ENCODE measurements at places on chromosomes 1 and 21.
A peak's percentile ranks its signal among the peaks of the same experiment; 100 is the strongest.

DNA sequence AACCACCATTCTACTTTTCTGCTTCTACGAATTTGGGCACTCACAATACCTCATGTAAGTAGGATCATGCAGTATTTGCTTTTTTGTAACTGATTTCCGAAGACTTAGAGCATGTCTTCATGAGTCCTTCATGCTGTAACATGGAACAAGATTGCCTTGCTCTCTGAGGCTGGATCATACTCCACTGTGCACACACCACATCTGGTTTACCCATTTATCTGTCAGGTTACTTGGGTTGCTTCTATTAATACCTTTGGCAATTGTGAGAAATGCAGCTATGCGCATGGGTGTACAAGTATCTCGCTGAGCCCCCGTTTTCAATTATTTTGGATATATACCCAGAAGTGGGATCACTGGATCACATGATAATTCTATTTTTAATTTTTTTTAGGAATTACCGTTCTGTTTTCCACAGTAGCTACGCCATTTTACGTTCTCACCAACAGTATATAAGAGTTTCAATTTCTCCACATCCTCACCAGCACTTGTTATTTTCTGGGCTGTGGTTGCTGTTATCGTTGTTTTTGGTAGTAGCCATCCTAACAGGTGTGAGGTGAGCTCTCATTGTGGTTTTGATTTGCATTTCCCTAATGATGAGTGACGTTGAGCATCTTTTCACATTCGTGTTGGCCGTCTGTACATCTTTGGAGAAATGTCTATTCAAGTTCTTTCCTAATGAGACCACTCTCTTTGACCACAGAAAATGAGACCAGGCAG lies 10.7 kb upstream of the SLC2A5 start:
- DNase-seq, result no peak

DNA sequence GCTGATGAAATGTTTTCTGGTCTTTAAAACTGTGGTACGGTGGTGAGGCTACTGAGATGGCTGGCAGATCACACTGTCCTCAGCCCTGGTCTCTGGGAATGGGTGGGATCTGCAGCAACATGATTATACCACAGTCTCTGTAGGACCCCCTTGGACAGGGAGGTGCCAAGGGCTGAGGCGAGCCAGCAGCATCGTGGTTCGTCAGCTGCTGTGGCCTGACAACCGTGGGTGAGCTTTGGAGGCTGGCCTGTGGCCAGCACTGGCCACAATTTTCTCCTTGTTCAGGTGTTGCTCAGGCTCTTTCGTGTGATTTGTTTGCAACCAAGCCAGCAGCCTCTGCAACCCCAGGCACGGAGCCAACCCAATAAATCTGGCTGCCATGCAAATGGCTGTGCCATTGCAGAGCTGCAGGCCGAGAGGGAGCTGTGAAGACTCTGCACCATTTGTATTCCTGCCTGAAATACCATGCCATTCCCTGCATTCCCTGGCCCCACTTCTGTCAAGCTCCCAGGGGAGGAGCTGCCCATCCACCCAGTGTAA lies 70.9 kb downstream of the PCP4 start:
- no peak for DNase-seq

- peak; percentile 46 for DNase-seq
These were observed 37.1 kb downstream of the SLC30A1 start for GRCh38 chr1:211541720-211542477.

- peak; percentile 42 for DNase-seq
These were observed 45.9 kb downstream of the KIAA0040 start for GRCh38 chr1:175146529-175147213.

DNA sequence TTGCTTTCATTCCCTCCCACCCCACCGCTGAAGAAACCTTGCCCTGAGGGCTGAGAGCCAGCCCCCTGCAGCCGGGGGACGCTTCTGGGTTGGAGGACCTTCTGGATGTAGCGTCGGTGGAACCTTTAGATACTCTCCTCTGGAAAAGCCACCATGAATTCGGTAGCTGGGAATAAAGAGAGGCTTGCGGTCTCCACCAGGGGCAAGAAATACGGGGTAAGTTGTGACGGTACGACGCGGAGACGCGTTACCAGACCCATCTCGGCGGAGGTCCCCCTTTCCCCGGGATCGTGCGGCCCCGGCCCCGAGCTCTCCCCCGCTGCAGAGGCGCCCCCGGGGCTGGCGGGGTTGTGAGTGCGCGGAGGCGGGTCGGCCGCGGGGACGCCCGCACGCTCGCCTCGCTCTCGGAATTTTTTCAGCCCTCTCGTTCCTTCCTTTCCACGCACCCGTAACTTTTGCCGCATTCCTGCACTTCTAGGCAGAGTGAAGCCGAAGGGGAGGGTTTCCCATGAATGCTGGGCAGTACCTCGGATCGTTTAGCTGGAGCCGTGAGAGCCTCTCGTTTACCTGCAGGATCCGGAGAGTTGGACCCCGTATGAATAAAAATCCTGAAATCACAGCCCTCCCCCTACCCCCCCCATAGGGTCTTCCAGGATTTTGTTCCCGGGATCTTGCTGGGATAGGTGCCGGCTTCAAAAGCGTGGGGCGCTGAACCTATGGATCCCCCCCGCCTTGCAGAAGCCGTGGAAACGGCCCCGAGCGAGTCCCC lies 671 bp downstream of the KIF26B start:
- peak; percentile 46 for DNase-seq

GRCh38 chr21:41369105-41369919 lies 7.5 kb downstream of the MX2 start:
- no peak for DNase-seq

- no peak for DNase-seq
These were observed 1301.4 kb downstream of the PLA2G4A start for GRCh38 chr1:188129856-188130838.

DNA sequence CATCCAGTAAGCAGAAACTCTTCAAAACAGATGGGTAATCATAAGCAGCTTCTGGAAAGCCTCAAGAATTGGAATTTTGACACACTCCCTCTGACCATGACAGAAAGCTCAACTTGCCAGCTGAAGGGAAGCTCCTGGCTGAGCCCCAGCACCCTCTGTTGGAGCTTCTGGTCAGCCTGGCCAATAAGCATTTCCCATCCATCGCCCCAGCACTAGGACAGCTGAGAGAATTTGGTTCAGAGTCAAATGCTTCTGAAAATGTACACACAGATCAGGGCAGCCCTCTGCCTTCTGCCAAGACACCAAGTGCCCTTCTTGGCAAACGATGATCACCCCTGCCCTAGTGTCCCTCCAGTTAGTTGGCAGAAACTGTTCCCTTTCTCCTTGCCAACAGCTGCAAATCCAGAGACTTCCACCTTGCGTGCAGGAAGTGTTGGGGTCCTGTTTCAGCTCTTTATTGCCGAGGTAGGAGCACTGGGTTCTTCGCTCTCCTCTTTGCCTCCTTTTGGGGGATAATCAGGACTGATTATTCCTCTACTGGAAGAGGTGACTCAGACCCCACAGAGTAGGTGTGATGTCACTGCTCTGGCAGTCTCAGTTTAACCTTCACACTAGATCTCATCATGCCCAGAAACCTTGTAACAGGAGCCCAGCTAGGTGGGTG lies 11.9 kb downstream of the PIGV start:
- peak; percentile 78 for DNase-seq

GRCh38 chr1:238562341-238562740 lies 671.6 kb upstream of the ZP4 start:
- DNase-seq, result peak; percentile 38

GRCh38 chr1:150194381-150195031 lies 41.4 kb downstream of the ANP32E start:
- peak; percentile 58 for DNase-seq

- DNase-seq, result no peak
These were observed 1.3 kb downstream of the FCGR2A start for GRCh38 chr1:161506336-161507223.

GRCh38 chr21:38114717-38115333 lies 142.0 kb upstream of the KCNJ15 start:
- DNase-seq, result no peak

Measured in astrocyte of the spinal cord (primary cell).